CD4-positive, alpha-beta memory T cell (primary cell): ENCODE measurements at places on chromosomes 11 and 22.

DNA sequence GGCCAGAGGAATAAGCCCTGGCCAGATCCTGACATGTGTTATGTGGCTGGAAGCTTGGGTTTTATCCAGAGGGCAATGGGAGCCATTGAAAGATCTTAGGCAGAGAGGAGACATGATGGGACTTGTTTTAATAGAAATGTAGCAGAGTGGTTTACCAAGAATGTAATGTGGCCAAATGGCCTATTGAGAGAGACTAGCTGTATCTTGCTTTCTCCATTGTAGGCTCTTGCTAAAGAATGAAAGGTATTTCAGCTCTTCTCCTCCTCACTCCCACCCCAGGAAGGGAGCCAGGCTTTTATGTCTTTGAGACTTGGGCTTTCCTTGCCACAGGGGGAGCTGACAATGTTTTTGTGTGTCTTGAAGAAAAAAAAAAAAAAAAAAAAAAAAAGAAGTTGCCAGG lies 82.3 kb downstream of the TRIM29 start:
- no peak for DNase-seq

- DNase-seq = no peak
Measured at GRCh38 chr11:86790195-86790725, 10.1 kb upstream of the PRSS23 start.

- DNase-seq = no peak
Measured at GRCh38 chr11:39144351-39145130, 2314.9 kb downstream of the LRRC4C start.

DNA sequence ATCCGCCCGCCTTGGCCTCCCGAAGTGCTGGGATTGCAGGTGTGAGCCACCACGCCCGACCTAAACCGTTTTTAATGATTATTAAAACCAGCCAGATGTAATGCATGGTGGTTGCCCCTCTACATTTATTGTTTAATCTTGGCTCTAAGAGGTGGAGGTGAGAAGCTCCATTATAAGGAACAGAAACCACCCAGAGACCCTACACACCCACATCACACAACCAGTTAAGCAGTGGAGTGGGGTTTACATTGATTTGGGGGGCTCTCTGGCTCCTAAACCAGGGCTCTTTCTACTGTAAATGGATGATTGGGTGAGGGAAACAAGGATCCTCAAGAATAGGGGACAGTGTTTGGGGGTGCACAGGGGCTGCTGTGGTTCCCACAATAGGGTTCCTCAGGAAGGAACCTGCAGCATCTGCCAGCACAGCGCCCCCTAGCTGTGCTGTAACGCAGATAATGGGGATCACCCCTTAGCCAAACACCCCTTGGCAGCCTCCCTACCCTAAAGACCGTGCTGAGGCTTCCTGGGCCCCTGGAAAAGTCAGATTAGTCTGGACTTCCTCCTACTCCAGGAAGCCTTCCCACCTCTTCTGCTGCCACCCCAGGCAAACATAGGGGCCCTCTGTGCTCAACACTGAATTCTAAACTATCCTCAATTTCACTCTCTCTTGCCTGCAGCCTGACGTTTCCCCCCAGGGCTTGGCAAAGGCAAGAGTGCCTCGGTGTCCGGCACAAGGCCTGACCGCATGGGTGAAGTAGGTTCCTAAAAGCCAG lies 2.4 kb downstream of the MPST start:
- peak; percentile 42 for DNase-seq

- no peak for DNase-seq
Measured at GRCh38 chr22:44391015-44391414, 78.3 kb upstream of the SHISAL1 start.

- DNase-seq = no peak
Measured at GRCh38 chr11:32436751-32437494, 1.6 kb upstream of the WT1 start.
